Stimulated activated CD4-positive, alpha-beta T cell treated with anti-CD3 and anti-CD28 coated beads, TNF-alpha, amount 100 ng/mL, for 4 hours (primary cell): ENCODE measurements at places on chromosomes 7 and 10.

DNA sequence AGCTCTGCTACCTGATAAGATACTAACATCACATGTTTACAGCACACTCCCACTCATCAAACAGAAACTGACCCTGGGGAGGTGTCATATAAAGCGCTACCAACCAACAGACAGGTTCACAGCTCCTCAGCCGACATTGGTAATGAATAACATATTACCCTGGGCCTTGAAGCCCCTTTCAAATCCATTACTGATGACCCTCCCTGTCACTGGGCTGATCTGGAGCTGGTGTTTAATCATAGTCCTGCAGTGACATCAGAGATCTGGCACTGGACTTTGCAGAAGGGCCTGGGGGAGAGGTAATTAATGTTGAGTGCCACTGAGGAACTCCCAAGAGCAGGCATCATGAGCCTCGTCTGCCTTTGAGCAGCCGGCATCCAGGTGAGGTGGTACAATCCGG is 306.5 kb upstream of the NFE2L3 start:
- no peak for DNase-seq

GRCh38 chr10:132400041-132400546 is 3.1 kb downstream of the PWWP2B start:
- no peak for DNase-seq

GRCh38 chr7:75993689-75994387 is 557 bp downstream of the TMEM120A start:
- no peak for DNase-seq

- no peak for DNase-seq
Measured at GRCh38 chr7:134784251-134785049, 5.0 kb downstream of the CALD1 start.

DNA sequence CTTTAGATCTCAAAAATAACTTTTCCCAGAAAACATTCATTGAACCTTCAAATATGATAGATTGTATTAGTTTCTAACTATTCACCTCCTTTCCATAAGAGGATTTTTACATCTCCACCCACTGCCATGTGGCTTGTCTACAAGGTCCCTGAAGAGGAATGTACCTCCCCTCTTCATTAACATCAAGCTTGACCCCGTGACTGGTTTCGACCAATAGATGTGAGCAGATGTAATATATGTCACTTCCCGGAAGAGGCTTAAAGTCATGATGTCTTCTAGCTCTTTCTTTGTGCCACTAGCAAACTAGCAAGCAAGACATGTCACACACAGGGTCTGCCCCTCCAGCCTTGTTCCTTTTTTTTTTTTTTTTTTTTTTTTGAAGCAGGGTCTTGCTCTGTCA is 6.9 kb downstream of the BAZ1B start:
- DNase-seq, result no peak

DNA sequence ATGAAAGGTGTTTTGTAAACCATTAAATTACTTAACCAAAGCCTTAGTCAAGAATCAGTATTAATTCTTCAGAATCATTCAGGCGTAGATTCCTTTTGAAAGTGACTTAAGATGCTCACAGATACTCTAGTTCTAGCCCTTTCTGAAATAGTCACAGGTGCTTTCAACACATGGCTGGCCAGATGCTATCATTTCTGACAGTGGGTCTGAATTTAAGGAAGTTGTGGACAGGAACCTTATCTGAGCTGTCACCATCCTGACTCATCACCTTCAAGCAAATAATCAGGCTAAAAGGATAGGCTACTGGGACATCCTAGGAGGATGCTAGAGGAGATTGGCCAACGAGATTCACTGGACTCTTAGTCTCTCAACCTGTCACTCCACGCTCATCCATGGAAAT is 501.5 kb downstream of the LRMDA start:
- DNase-seq, result no peak
